Effector CD4-positive, alpha-beta T cell (primary cell): ENCODE measurements at places on chromosomes 13 and 19.

GRCh38 chr19:12930002-12930645, 3.4 kb downstream of the FARSA start:
- no peak for DNase-seq

DNA sequence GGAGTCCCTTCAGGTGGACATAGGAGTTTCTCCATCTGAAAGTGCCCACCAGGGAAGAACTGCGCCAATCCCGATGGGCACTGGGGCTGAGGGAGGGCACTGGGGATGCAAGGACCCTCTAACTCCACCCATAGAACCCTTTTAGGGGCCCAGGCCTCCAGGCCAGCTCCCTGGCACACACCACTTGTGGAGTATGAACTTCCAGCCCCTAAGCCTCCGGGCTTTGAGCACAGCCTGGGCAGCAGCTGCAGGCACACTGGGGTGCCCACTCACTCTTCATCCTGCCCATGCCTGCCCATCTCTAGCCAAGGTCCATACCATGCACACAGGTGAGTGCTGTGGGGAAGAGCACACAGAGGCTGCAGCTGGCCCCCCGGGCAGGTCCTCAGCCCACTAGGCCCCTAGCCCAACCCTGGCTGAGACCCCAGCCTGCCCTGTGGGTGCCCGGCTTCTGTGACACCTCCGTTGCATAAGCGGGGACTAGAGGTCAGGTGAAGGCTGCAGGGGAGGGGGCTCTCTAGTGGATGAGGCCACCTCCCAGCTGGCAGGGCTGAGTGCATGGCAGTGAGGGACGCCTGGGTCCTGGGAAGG, 14.6 kb upstream of the SLC7A10 start:
- no peak for DNase-seq

GRCh38 chr19:45947926-45948325, 25.7 kb downstream of the NOVA2 start:
- no peak for DNase-seq

GRCh38 chr13:90793261-90793820, 554.1 kb upstream of the MIR17HG start:
- DNase-seq, result no peak

- no peak for DNase-seq
Measured at GRCh38 chr13:90485436-90485835, 862.1 kb upstream of the MIR17HG start.

DNA sequence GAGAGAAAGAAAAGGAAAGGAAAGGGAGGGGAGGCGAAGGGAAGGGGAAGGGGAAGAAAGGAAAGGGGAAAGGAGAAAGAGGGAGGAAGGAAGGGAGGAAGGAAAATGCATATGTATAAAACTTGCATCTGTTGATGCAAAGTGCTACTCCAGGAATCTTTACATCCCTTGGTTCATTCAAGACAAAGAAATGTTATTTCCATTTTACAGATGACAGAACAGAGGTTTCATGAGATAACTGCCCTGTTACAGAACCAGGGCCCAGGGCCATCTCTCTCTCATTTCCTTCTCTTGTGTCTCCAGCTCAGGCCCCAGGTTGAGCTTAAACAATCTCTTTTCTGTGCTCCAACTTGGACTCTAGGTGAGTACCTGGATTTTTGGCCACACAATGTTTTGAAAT, 1.8 kb upstream of the SLC25A30 start:
- no peak for DNase-seq

- peak; percentile 99 for DNase-seq
Measured at GRCh38 chr19:49487277-49488045, at the start of gene RPL13A. Gene RPL13A, plus strand, starts transcription at chr19:49487608. Its CDS starts 22 bp downstream, at chr19:49487630.

DNA sequence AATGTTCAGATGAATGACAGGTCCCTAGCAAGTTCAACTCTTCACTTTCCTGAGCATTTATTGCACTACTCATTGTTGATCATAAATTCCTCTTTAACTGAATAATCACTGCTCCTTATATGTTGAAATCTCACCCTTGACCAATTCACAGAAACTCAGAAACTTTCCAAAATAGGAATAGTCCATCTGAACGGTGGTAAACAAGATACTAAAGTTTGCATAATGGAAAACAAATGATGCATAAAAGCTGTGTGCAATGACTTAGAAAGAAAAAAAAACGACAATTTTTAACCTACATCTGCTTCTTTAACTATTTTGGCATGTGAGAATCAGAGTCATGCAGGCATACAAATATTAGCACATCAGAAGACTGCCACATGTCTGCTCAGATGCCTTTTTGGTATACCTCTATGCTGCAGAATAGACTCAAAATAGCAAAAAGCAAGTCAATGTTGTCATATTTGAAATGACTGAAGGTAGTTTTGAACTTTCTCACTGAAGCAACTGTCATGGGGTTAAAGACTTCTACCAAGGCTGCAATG, 34.8 kb downstream of the SLC10A2 start:
- no peak for DNase-seq

DNA sequence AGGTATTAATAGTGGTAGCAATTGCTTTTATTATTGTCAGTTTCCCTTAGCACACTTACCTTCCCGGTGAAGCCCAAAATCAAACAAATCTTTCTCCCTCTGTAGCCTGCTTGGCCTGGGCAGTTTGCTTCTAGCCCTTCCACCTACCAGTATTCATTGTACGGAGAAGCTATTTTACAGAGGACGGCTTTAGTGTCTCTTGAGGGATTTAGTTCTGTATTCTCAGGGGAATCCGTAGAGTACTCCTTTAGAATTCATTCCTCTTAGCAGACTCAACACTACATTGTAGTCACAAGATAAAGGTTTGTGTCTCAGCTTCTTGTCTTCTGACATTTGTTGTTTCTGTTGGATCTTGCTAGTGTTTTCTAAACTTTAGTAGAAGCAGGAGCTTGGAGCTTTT, 24.1 kb upstream of the WTIP start:
- no peak for DNase-seq

DNA sequence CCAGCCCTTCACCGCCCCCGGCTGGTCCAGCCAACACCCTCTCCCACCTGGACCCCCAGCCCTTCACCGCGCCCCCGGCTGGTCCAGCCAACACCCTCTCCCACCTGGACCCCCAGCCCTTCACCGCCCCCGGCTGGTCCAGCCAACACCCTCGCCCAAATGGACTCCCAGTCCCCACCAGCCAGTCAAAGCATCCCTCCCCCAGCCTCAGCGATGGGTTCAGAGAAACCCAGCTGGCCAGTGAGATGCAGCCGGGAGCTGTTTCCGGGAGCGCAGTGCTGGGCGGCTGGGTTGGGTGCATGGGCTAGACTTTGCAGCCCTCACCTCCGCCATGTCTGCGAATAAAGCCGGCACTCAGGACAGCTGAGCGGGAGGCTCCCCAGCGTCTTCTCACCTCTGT, 6.5 kb upstream of the CDC34 start:
- no peak for DNase-seq

DNA sequence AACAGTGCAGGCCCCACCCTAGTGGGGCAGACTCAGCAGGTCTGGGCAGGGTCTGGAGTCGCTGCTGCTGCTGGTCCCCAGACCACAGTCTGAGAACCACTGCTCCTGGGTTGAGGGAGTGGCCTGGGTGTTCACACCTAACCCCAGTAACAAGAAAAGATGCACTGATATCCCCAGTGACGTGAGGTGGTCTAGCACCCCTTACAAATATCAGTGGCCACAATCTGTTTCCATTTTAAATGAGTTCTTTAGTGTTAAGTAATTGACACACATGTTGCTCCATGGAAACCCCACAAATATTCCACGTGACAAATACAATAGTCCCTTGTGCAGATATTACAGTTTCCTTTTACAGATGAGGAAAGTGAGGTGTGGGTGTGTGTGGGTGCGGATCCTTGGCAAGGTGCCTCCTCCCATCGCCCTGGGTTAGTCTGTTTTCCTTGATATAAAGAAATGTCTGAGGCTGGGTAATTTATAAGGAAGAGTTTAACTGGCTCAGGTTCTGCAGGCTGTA, 96.3 kb upstream of the GPR183 start:
- DNase-seq, result no peak

GRCh38 chr13:38361542-38362262, 12.1 kb downstream of the UFM1 start:
- no peak for DNase-seq

DNA sequence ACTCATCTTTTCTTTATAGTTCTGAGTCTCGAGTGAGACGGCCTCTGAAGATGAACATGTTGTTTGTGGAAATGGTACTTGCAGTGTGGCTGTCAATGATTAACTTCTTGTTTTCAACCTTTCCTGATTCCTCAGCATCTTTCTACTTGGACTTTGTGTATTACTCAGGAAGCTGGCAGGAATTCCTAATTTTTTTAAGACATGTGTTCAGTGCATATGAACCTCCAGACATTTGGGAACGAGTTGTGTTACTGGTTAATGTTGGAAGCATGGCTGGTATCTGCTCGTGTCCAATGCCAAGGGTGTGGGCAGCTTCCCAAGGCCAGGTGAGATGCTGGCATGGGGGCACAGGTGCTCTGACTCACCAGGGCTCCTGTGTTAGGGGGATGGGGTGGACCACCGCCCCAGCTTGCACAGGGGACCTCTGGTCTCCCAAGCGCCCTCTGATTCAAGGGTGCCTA, 61.1 kb upstream of the MCF2L start:
- DNase-seq, result no peak

- no peak for DNase-seq
Measured at GRCh38 chr13:47076500-47076899, 179.6 kb upstream of the HTR2A start.

- DNase-seq, result no peak
Measured at GRCh38 chr13:51541809-51542258, 42.4 kb upstream of the WDFY2 start.

DNA sequence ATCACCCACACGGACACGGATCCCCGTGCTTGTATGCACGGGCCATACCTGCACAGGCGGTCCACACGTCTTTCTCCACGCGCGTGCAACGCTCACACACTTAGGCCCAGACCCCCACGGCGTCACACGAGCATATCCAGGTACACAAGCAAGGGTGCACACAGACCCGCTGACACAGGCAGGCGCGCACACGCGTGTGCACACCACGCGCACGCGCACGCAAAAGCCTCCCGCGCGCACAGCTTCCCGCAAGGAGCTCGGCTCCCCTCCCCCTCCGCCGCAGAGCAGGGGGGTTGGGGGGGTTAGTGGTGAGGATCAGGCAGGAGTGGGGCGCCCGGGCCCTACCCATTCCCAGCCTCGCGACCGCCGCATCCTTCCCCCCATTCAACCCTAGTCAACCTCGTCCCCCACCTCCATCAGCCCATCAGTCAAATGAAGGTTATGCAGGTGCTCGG, 407 bp downstream of the RAB3A start:
- no peak for DNase-seq

GRCh38 chr13:109427695-109428094, 358.7 kb downstream of the IRS2 start:
- DNase-seq, result no peak

DNA sequence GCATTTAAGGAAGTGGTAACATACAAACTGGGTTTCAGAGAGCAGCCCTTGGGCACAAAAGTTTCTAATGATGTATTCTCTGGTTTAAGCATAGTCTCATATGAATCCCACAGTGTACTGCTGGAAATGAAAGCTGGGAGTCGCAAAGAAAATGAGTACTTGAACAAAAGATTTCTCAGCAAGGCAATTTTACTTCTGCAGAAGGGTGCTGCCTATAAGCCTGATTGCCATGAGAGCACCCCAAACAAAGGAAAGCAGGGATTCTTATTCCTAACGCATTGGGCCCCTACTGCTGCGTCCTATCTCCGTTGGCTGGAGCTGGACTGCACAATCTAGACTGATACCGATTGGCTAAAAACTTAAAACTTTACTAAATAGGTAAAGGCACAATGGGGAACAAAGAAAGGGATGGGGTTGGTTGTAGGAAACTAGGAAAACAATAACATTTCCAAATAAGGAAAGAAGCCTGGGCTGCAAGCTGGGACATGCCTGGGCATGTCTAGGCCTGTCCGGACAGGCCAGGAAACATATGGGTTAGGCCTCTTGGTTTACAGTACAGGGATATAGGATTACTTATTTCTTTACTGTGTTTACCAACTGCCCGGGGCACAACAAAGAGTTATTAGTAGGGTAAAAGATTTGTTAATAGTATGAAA, 27.4 kb upstream of the VN1R4 start:
- no peak for DNase-seq

DNA sequence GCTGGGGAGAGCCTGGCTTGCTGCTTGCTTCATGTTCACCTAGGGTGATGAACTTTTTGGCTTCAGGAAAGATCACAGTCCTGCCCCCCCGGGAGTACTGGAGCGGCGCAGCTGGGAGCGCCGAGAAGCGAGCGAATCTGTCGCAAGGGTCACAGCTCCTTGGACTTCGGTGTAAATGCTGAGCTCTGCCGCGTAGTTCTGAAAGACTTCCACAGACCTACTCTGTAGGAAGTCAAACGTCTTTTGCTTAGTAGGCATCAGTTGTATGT, 2.7 kb downstream of the ING1 start:
- no peak for DNase-seq

- no peak for DNase-seq
Measured at GRCh38 chr13:111278743-111279652, 41.4 kb upstream of the TEX29 start.

- no peak for DNase-seq
Measured at GRCh38 chr19:55041627-55042343, 3.7 kb upstream of the GP6 start.

DNA sequence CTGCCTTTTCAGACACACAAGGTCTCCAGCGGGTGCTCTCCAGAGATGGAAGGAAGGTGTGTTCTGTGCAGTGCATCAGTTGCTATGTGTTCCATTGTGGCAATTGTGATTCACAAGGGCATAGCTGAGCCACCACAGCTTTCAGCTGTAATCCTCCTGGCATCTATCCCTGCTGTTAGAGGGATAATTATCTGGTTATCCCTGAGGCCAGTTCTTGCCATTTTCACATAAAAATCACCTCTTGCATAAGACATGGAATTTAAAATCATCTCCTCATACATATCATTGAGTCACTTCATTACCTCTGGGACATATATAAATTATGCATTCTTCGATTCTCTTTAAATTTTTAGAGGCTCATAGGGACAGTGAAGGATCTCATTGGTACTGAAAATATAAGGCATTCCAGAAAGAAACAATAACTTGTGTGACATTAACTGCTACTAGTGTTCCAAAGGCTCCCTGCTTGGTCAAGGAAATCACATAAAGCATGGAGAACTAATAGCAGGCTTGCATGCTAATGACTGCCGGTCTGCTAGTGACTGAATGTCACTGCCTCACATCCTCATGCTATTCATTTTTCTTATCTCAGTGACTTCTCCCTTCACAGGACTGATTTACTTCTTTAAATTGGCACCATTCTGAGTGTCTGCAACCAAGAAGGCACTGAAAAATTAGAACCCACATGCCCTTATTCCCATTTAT, 214.0 kb downstream of the ENOX1 start:
- no peak for DNase-seq

- DNase-seq, result no peak
Measured at GRCh38 chr19:36169084-36169760, 17.0 kb upstream of the COX7A1 start.

- DNase-seq, result no peak
Measured at GRCh38 chr19:7730286-7731217, 1.4 kb downstream of the CLEC4G start.
